ENCODE measurements at places on chromosomes 7 and 10. TPM values are rescaled to one million over a fixed set of nuclear protein-coding genes. Genes with fewer than 3 reads are reported as not detected.

The HABP2 gene
- not detected for total RNA-seq

The CFAP69 gene
- 2.5 TPM for total RNA-seq

The OGDHL gene
- total RNA-seq: not detected

The GPR22 gene
- not detected for total RNA-seq

The CYP3A7 gene
- total RNA-seq: not detected

The SEMA3E gene
- 0.34 TPM for total RNA-seq

The FRMD4A gene
- 9.1 TPM for total RNA-seq

The CHAT gene
- not detected for total RNA-seq

Measured in psoas muscle (tissue), 8 donors.